LNCaP clone FGC (cell line): ENCODE measurements at places on chromosomes 4 and X.

DNA sequence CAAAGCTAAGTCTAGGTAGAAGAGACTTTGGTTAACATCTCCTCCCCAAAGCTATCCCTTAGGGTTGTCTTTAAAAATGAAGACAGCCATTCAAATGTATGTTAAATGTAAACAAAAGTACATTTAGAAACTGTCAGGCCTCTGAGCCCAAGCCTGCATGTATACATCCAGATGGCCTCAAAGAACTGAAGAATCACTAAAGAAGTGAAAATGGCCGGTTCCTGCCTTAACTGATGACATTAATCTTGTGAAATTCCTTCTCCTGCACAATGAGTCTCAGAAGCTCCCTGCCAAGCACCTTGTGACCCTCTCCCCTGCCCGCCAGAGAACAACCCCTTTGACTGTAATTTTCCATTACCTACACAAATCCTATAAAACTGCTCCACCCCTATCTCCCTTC is 377.9 kb downstream of the FAM133A start:
- DNase-seq, result no peak

- DNase-seq, result no peak
Observed at GRCh38 chrX:55340896-55341433, 76.2 kb upstream of the PAGE3 start.

GRCh38 chr4:24472514-24473308 is 111.6 kb downstream of the DHX15 start:
- DNase-seq, result peak; percentile 52

DNA sequence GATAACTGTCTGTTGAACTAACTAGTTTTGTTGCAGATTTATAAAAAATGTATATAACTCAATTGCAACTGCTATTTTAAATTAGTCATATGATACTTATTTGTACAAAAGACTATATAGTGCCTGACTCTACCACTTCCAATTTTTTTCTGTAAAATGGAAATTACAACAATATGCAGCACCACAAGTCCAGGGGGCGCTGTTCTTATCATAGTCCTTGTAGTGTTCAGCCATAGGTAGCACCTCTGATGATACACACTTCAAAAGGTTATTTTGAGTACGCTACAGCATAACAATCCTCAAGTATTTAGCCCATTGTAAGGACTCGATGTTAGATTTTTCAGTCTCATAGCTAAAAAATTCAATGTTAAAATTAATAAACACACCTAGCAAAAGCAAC is 174.9 kb downstream of the CORIN start:
- no peak for DNase-seq

DNA sequence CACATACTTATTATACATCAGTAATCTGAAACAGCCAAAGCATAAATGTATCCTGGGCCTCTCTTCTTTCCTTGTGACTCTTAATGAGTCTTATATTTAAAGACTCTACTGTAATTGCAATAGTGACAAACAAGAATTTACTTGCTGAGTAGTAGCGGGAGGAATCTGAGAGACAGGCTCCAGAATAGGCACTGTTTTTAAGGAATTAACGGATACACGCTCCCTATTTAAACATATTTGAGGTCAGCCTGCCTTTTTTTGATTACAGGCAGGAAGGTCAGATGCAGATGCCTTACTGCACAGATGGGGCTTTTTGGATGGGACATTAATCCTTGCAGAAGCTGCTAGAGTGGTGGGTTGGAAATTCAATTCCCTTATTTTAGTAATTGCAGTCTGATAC is 196.3 kb upstream of the ANXA3 start:
- DNase-seq, result no peak

- DNase-seq, result no peak
Observed at GRCh38 chr4:60897415-60897814, 302.7 kb upstream of the ADGRL3 start.

DNA sequence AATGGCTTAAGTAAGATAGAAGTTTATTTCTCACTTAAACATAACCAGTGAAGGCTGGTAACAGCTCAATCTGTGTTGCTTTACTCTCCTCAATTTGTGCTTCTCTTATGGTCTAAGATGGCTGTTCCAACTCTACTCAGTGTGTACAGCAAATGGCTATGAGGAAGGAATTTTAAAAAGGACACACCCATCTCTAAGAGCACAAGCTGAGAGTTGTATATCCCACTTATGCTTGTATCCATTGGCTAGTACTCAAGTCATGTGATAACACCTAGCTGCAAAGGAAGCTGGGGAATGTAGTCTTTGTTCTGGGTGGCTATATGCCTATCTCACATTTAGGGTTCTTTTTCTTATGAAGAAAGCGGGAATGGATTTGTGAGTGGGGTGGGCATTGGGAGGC is 63.3 kb downstream of the GPAT3 start:
- DNase-seq, result peak; percentile 41

GRCh38 chr4:41913509-41913908 is 21.7 kb upstream of the TMEM33 start:
- no peak for DNase-seq

DNA sequence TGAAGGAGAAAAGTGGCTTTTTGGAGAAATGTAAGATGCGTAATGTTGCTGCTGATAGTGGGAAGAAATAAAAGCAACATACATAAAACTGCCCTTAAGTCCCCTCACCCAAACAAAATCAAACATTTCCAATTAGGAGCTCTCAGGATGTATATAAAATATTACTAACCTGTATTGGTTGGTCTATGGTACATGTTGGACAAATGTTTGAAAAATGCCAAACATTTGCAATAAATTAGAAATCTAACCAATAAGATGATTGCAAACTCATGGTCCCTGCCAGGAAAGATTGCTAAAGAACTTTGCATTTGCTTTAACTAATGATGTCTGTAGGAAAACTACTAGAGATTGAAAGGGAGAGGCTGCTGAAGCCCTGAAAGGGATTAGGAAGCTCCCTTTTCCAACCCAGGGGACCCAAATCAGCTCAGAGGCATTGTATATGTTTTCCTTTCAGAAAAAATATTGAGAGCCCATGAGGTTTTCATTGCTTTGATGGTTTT is 1.8 kb downstream of the SFRP2 start:
- DNase-seq, result no peak

DNA sequence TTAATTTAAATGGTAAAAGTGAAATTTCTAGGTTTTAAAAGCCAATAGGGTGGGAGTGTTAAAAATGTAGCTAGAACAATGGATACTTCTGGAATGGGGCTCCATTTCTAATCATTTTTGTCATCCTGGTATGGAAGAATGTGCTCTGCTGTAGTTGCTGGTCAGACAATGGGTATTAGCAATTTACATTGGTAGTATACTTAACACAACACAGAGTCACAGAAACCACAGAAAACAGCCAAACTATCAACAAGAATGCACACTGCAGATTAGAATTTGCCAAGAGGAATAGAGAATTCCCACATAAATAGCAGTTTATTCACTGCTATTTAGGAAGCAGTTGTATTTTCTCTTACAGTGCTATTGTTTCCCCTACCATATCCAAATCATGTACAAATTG is 319.6 kb downstream of the PPP3CA start:
- no peak for DNase-seq

GRCh38 chr4:166044871-166045270 is 171.8 kb downstream of the TLL1 start:
- DNase-seq, result no peak

DNA sequence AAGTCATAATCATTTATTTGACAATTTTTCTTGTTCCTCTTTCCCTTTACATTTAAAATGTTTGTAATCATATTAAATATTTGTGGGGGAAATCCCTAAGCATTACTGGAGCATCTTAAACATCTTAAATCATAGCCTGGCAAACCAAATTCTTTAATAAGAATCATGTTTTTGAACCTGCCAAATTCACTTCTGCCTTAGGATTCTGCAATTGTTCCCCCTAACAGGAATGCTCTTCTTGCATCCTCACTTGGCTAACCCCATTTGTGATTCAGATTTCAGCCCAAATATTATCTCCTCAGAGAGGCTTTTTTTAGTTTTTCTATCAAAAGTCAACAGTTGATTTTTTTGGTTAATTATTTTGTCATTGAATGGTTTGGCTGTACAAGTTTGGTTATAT is 241.1 kb downstream of the MAPK10 start:
- DNase-seq, result no peak

DNA sequence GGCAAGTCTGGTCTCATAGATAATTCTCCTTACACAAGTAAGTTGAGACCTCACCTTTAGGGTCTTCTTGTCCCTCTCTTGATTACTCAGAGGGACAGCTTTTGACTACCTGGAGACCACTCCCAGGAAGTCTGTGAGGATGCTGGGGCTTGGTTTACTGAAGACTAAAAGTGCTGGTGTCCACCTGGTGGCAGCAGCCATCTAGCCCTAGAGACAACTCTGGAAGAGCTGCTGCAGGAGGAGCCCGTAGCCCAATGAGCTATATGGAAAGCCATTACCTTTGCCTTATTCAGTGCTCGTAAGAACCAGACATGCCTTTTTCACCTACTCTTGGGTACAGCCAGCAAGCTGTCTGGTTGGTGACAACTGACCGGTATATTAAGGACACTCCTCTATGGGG is 7.3 kb downstream of the FGFBP2 start:
- DNase-seq, result no peak

DNA sequence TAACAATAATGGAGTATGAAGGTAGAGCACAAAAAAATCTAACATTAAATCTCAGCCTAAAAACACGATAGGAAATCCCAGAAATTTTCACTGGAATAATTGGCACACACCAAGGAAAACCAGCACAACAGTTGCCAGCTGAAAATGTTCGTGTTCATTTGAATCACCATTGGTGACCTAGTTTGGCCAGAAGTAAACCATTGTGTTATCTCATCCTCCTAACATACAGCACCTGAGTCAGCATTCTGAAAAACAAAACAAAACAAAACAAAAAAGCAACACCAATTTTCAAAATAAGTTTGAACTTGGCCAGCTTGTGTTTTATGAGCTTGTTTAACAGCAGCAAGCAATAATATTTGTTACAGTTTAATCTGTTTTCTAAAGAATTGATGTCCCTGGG is 41.1 kb downstream of the UCHL1 start:
- no peak for DNase-seq

- no peak for DNase-seq
Observed at GRCh38 chrX:17494216-17494615, 119.2 kb downstream of the NHS start.
